ENCODE measurements at places on chromosomes 5 and 9.

GRCh38 chr9:127204771-127205470 is 59.7 kb upstream of the GARNL3 start:
- DNase-seq = no peak

GRCh38 chr5:168802337-168802736 is 223.2 kb upstream of the PANK3 start:
- DNase-seq = no peak

DNA sequence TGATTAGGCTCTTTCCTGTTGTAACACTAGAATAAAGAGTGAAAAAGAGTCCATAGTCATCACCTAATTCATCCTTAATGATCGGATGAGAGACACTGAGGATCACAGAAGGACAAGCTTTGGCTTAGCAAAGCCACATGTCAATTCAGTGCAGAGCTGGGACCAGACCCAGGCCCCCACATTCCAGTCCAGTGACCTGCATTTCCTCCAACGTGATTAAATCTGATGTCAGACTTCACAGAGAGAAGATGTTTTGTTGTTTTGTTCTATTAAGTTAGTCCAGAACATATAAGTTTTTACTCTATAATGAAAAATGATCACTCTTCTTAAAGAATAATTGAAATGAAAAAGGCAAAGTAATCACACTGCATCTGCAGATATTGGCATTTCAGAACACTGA is 377.9 kb upstream of the PAPPA start:
- no peak for DNase-seq

GRCh38 chr5:149421372-149421685 is 42.2 kb upstream of the IL17B start:
- no peak for DNase-seq

DNA sequence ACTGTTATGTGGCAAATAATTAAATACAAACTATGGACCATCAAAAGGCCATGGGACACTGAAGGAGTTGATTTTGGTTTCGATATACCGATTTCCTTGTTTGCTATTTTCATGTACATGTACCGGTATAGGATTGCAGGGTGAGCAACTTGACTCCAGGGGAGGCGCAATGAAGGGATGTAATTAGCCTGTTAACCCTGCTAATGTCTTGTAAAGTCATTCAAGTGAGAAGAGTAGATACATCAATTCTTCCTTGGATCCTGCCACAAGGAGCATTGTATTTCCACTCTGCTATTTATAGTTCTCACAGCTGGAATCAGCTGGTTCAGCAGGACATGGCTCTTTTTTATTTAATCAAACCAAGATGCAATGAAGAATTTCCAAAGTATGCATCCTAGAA is 102.0 kb downstream of the STK32A start:
- no peak for DNase-seq

Measured in activated CD8-positive, alpha-beta memory T cell treated with anti-CD3 and anti-CD28 coated beads for 24 hours (primary cell).